CD4-positive, alpha-beta T cell treated with Interleukin-12 subunit alpha and Interleukin-12 subunit beta, for 1 hour (primary cell): ENCODE measurements at places on chromosomes 3 and 15.

- DNase-seq, result no peak
Measured at GRCh38 chr3:197520311-197521276, 35.2 kb downstream of the BDH1 start.

DNA sequence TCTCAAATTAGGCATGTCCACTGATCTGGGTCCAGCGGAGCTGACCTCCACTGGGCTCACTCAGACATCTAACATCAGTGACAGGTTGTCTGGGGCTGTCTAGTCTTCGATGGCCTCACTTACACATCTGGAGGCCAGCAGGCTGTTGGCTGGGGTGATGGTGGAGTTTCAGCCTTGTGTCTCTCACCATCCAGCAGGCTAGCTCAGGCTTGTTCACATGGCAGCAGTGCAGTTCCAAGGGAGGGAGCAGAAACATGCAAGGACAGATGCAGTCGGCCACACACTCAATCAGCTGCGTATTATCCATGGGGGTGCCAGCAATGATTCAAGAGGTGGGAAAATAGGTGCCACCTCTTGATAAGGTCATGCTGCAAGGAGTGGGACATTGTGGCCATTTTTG, 292.5 kb downstream of the SHQ1 start:
- DNase-seq, result no peak

- DNase-seq, result no peak
Measured at GRCh38 chr15:69515508-69515907, 62.9 kb downstream of the RPLP1 start.

GRCh38 chr3:117084277-117084676, 374.7 kb downstream of the TUSC7 start:
- DNase-seq, result no peak

DNA sequence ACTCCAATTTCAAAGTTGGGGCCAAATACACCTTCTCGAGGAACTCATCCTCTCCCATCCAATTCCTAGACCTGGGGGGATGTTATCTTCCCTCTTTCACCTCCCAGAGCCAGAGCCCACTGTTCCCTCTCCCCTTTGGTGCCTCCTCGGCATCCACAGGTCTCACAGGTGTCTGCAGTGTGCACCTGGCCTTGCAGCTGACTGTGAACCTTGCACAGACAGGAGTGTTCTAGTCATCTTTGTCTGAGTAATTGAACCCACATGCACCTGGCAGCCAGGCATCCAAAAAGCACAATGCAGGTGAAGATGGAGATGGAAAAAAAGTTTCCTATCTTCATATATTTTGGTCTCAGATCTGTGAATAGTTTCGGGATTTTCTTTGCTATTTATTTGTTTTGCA, 30.8 kb downstream of the PCOLCE2 start:
- no peak for DNase-seq

- DNase-seq, result no peak
Measured at GRCh38 chr15:60093273-60094067, 89.4 kb downstream of the FOXB1 start.

DNA sequence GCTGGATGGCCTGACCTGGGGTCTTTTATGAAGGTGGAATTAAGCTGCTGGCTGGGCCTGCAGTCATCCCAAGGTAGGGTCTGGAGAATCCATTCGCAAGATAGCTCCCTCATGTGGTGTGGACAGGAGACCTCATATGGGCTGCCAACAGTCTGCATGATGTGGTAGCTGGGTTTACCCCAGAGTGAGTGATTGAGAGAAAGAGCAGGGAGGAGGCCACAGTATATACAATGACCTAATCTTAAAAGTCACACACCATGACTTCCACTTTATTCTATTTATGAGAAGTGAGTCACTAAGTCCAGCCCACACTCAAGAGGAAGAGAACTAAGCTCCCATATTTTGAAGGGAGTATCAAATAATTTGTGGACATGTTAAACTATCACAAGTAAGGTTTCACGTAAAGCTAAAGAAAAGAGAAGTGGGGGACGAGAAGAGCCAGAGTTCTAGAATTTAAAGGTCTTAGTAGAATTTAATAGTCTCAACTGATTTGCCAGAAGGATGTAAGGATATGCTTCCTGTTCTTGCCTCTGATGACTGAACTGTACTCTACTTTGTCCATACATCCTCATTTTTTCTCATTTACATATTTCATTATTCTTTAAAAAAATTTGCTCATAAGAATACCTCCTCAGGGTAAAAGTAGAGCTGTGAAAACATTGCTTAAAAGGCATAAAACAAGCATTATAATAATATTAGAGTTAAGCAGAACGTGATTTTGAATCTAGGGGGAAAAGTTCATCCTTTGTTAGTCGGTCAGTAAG, 184.4 kb downstream of the PEX5L start:
- no peak for DNase-seq
